ENCODE measurements at places on chromosomes 13 and 19.

GRCh38 chr19:954672-955494 is 29.0 kb downstream of the ARID3A start:
- DNase-seq = no peak

GRCh38 chr13:25827831-25828465 is 223.9 kb downstream of the SHISA2 start:
- DNase-seq = peak; percentile 42

GRCh38 chr13:24630851-24631620 is 49.2 kb upstream of the ATP12A start:
- DNase-seq = no peak

DNA sequence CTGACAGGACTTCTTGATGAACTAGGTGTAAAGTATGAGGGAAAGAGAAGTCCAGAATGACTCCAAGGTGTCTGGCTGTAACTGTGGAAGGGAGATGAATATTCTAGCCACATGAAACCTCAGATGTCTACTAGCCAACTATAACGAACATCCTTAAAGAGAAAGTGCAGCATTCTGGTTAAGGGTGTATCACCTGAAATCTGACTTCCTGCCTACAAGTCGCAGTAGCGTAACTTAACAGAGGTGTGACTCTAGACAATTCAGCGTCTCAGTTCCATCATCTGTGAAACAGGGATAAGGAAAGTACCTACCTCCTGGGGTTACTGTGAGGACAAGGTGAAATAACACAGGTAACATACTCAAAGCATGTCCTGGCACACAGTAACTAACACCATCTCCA is 145.7 kb upstream of the FBXL3 start:
- DNase-seq = no peak
